ENCODE measurements at places on chromosomes 2 and 18.

GRCh38 chr2:120807751-120808150 lies 72.1 kb downstream of the GLI2 start:
- DNase-seq: no peak

GRCh38 chr2:222960126-222960525 lies 91.9 kb upstream of the KCNE4 start:
- DNase-seq: no peak

DNA sequence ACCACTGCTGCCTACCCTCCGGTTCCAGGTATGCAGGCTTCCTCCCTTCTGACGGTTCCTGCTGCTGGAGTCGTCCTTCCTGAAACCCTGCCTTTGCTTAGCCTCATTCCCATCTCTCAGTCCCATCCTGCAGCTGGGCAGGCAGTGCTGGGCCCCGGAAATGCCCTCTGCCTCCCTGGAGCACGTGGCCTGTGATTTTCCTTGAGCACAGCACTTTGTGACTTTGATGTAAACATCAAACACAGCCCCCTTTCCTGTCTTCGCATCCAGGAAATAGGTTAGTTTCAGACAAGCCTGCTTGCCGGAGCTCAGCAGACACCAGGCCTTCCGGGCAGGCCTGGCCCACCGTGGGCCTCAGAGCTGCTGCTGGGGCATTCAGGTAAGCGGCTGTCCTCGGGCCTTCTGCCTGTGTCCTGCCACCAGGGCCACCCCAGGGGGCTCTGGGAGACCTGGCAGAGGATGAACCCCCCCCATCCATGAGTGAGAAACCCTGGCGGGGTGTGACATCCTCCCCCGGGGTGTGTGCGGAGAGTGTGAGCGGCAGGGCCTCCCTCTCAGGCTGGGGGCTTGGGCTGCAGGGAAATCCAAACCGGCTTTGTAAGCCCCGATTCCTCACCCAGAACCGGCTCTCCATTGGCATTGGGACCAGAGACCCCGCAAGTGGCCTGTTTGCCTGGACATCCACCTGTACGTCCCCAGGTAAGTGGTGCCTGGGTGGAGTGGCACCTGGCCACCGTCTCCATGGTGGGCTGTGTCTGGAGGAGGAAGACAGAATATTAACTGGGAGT lies at the start of gene ZAP70:
Gene ZAP70, plus strand, starts transcription at position 281 of the 788 bp plus-strand sequence. CDS start 10,461 bp downstream, outside the sequence.
- no peak for DNase-seq

DNA sequence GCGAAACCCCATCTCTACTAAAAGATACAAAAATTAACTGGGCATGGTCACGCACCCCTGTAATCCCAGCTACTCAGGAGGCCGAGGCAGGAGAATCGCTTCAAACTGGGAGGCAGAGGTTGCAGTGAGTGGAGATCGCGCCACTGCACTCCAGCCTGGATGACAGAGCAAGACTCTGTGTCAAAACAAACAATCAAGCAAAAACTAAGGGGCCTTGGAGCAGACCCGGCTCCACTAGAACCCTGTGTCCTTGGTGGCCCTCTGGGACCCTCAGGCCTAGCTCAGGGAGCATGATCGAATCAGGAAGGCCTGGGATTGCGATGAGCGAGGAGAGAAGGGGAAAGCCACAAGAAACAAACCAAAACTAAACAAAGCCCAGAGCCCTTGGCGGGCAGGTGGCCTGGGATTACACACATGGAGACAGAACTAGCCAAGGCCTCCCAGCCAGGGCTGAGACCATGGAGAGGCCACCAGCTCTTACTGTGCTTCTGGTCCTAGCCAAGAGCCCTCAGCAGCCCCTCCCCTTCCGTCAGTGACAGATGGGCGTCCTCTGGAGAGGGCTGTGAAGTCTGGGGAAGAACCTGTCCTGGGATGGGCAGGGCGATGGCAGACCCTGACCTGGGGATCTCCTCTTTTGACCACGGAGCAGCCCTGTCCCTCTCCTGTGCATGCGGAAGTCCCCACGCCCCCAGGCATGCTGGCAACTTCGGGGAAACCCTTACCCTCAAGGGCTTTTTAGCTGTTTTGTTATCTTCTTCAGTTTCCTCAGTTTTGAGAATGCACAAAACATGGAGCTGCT lies 27.4 kb upstream of the CATIP start:
- DNase-seq: no peak

GRCh38 chr2:167793725-167794124 lies 453.7 kb downstream of the STK39 start:
- DNase-seq: no peak

DNA sequence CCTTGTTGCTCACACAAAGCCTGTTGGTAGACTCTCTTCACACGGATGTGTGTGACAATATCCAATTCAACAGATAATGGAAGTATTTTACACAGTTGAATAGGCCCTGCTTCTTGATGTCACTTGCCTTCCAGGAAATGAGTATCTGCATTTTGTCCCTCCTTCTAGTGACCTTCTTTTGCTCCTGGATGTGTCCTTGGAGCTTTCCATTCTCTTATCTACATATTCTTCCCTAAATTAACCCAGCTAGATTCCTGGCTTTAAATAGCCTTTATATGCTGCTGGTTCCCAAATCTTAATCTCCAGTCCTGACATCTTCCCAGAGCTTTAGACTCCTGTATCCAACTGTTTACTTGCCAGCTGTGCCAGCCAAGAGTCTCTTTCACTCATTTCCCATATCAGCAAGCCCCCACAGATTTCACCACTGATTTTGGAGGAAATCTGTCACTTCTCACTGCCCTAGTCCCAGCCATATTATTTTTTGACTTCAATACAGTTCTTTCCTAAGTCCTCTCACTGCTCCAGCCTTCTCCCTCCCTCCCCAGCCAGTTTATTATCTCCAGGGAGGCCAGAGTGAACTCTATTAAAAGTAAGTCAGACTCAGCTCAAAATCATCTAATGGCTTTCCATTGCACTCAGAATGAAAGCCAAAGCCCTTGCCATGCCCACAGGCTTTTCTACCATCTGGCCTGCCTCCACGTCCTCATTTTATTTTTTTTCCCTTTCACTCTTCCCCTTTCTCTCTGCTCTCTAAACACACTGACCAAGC lies 170.0 kb downstream of the PDE11A start:
- no peak for DNase-seq

DNA sequence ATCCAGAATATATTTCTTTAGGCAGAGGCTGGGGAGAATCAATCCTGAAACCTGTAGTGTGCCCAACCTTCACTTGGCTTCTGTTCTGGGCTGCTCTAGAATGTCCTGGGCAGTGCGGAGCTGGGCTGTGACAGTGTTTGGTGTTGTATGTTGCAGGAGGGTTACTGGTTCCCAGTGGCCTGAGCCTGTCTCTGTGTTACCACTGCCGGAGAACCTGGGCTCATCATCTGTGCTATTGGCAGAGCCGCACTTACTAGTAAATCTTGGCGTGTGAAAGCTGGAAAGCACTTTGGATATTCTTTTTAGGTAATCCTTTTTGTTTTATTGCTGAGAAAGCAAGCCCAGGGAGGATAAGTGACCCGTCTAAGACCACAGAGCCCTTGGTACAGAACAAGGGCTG lies 412.9 kb downstream of the SLC4A3 start:
- DNase-seq: no peak

DNA sequence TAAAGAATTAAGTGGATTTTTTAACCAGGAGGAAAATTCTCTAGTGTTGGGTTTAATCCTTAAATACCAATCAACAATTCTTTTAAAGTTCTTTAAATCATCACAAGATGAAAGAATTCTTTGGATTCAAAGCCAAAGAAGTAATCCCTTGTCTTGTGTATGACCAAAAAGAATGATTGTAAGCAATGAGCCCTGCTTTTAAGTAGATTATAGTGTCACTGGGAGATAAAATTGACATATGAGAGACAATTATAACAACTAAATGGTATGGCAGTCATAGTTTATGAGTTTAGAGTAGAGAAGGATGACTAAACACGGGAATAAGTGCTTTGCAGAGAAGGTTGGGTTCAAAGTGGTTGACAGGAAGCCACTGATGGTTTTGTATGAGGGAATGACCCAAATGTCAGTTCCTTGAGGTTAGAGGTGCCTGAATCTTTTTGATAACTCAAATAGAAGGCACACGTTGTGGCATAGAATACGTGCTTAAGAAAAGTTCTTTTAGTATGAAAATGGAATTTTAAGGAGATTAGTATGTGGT lies 199.6 kb upstream of the TCF4 start:
- no peak for DNase-seq

Data from BE2C (cell line).